ENCODE measurements at places on chromosomes 7 and 10. TPM values are rescaled to one million over a fixed set of nuclear protein-coding genes. Genes with fewer than 3 reads are reported as not detected.

The ASB4 gene
- not detected for total RNA-seq

- no peak overlapping the region for H3K27ac ChIP-seq
- peaks cover 74% of the 10 kb centered on the region for H3K27me3 ChIP-seq
- DNase-seq: no peak
- H3K4me1 ChIP-seq: peaks cover 2% of the 10 kb centered on the region
- no peak overlapping the region for H3K4me3 ChIP-seq
Measured at GRCh38 chr10:117541909-117542705, 439 bp upstream of the EMX2 start.

GRCh38 chr7:155166673-155167370, 96.7 kb downstream of the HTR5A start:
- no peak overlapping the region for H3K27ac ChIP-seq
- H3K4me3 ChIP-seq: no peak overlapping the region
- no peaks in the 10 kb centered on the region for H3K4me1 ChIP-seq
- DNase-seq: no peak
- peaks cover 18% of the 10 kb centered on the region for H3K27me3 ChIP-seq
- H3K36me3 ChIP-seq: no peaks in the 10 kb centered on the region

The ERVW-1 gene
- total RNA-seq: not detected

GRCh38 chr7:90723233-90723632, 127.1 kb downstream of the CDK14 start:
- H3K4me3 ChIP-seq: no peak overlapping the region
- no peak overlapping the region for H3K27ac ChIP-seq
- no peak for DNase-seq
- H3K36me3 ChIP-seq: no peaks in the 10 kb centered on the region
- H3K4me1 ChIP-seq: no peaks in the 10 kb centered on the region

DNA sequence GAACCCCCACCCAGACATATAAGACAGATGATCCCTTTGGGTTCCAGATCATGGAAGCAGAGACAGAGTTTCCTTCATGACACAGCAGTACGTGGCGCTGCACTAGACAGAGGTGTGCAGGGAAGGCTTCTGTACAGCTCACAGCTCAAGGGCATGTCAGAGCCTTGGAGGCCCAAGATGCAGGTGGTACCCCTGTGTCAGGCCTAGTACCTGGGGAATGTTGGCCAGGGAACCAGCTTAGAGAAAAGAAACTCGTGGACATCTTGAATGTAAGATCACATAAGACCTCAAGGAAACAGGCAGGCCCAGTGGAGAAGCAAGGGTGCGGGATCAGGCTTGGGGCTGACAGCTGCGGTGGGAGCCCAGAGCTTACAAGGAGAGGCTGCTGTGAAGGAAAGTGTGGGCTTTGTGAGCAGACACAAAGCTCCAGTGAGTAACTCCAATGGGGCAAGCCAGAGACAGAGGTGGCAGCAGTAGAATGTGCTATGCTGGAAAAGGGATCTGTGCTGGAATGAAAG, 91.4 kb downstream of the WDFY4 start:
- H3K4me1 ChIP-seq: no peaks in the 10 kb centered on the region
- H3K4me3 ChIP-seq: no peak overlapping the region
- H3K27ac ChIP-seq: no peak overlapping the region
- peaks cover 2% of the 10 kb centered on the region for H3K27me3 ChIP-seq

GRCh38 chr7:20320322-20320721, 10.4 kb upstream of the ITGB8 start:
- H3K27ac ChIP-seq: no peak overlapping the region

GRCh38 chr7:11786186-11786585, 45.8 kb downstream of the THSD7A start:
- no peaks in the 10 kb centered on the region for H3K27me3 ChIP-seq
- no peaks in the 10 kb centered on the region for H3K4me1 ChIP-seq
- DNase-seq: no peak

GRCh38 chr7:148142660-148143248, 447.8 kb upstream of the C7orf33 start:
- no peak overlapping the region for H3K27ac ChIP-seq
- H3K36me3 ChIP-seq: no peaks in the 10 kb centered on the region
- DNase-seq: no peak
- no peaks in the 10 kb centered on the region for H3K4me1 ChIP-seq
- no peak overlapping the region for H3K4me3 ChIP-seq

The DNAJB6 gene
- 125 TPM for total RNA-seq

The BICC1 gene
- total RNA-seq: 0.11 TPM

DNA sequence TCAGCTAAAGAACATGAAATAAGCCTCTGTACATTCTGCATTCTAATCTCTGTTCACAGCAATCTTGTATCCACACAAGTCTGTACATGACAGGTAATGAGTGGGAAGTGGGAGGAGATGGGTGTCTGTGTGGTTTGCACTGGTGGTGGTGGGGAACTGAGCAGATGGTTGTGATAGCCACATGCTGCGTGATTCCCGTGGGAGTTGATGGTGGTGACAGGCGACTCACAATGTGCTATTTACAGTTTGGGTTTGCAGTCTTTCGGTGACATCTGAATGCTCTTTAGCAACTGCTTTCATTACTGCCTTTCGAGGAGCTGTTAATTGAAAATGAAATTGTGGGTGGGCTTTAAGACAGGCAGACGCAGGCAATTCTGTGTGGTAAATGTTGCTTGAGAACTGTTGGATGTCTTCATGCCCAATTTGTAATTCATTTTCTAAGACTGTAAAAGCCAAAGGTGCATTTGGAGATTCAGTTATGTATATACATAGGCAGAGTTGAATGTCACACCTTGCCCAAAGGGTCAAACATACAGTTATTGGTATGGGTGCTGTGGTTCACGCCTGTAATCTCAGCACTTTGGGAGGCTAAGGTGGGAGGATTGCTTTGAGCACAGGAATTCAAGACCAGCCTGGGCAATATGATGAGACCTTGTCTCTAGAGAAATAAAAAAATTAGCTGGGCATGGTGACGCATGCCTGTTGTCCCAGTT, 308.2 kb downstream of the AUTS2 start:
- no peak overlapping the region for H3K4me3 ChIP-seq
- DNase-seq: no peak
- H3K27ac ChIP-seq: no peak overlapping the region
- no peaks in the 10 kb centered on the region for H3K36me3 ChIP-seq
- no peaks in the 10 kb centered on the region for H3K4me1 ChIP-seq

GRCh38 chr7:97026715-97027426, 2.2 kb upstream of the DLX5 start:
- DNase-seq: no peak
- no peak overlapping the region for H3K4me3 ChIP-seq
- H3K27me3 ChIP-seq: peaks cover 72% of the 10 kb centered on the region

DNA sequence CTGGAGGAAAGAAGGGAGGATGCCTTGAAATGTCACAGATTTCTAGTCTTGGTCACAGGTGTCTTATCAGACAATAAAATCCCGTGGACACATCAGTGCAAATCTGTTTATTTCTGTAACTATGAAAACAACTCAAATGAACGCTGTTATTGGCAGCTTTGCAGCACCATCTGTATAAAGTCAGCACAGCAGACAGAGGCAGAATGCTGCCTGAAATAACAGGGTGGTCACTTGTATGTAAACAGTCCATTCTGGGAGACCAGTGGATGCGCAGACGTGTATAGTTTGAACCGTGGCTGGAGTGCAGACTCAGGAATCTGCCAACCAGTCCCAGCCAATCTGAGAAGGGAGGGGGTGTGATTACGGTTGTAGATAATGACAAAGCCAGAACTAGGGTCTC, 54.8 kb downstream of the SEC23IP start:
- H3K4me1 ChIP-seq: no peaks in the 10 kb centered on the region
- H3K4me3 ChIP-seq: no peak overlapping the region
- no peak for DNase-seq
- no peaks in the 10 kb centered on the region for H3K27me3 ChIP-seq
- peaks cover 8% of the 10 kb centered on the region for H3K36me3 ChIP-seq
- no peak overlapping the region for H3K27ac ChIP-seq

DNA sequence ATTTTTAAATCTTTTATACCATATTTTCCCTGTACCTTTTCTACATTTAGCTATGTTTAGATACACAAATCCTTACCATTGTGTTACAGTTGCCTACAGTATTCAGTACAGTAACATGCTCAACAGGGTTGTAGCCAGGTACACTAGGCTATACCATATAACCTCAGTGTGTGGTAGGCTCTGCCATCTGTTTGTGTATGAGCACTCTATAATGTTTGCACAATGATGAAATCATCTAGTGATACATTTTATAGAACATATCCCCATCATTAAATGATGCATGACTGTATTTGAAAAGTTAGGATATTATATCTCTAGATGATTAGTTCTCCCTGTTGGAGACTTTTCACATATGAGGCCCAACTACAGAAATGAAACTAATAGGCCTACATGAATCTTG, 188.6 kb downstream of the STK31 start:
- H3K27ac ChIP-seq: no peak overlapping the region
- no peak for DNase-seq
- H3K36me3 ChIP-seq: no peaks in the 10 kb centered on the region
- H3K4me1 ChIP-seq: peaks cover 27% of the 10 kb centered on the region
- peaks cover 3% of the 10 kb centered on the region for H3K27me3 ChIP-seq

DNA sequence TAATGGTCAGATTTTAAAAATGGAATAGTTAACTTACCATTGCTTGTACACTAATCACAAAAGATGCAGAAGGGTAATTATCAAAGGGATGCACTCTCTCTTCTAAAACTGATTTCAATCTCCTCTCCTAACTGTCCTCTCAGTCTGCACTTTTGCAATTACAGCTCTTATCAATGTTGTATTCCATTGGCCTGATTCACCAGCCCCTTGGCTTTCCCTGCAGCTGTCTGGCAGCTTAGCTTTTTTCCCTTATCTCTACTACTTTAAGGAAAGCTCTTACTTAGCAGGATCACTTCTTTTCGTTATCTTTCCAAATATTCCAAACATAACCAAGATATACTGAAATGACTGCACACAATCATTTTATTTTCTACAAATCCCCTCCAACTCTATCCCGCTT, 448.8 kb downstream of the GRM8 start:
- DNase-seq: no peak
- H3K27me3 ChIP-seq: no peaks in the 10 kb centered on the region
- no peak overlapping the region for H3K27ac ChIP-seq
- no peaks in the 10 kb centered on the region for H3K4me1 ChIP-seq

- peaks cover 83% of the 10 kb centered on the region for H3K36me3 ChIP-seq
- H3K4me1 ChIP-seq: peaks cover 50% of the 10 kb centered on the region
- H3K27ac ChIP-seq: peak overlapping the region; percentile 26
- H3K27me3 ChIP-seq: no peaks in the 10 kb centered on the region
- no peak overlapping the region for H3K4me3 ChIP-seq
Measured at GRCh38 chr7:114942446-114943175, 20.7 kb downstream of the MDFIC start.

The SPDYE5 gene
- total RNA-seq: not detected

DNA sequence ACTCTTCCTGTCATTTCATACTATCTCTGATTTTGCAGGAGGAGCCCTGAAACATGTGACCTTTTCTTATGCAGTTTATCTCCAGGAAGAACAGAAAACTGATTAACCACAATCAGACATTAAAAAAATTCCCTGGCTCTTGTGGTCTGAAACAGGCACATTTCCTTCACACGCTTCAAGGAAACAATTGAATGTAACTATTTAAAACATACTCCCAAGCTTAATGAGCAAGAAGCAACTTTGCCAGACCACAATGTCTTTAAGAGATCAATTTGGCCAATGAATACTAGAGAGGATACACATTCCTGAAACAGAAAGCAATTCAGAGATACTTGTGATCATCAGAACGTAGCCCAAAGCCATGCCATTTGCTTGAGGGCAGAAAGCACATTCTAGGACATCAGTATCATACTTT, 65.8 kb downstream of the PIP4K2A start:
- H3K4me1 ChIP-seq: peaks cover 86% of the 10 kb centered on the region
- DNase-seq: no peak
- no peaks in the 10 kb centered on the region for H3K27me3 ChIP-seq
- peaks cover 32% of the 10 kb centered on the region for H3K36me3 ChIP-seq
- no peak overlapping the region for H3K4me3 ChIP-seq

DNA sequence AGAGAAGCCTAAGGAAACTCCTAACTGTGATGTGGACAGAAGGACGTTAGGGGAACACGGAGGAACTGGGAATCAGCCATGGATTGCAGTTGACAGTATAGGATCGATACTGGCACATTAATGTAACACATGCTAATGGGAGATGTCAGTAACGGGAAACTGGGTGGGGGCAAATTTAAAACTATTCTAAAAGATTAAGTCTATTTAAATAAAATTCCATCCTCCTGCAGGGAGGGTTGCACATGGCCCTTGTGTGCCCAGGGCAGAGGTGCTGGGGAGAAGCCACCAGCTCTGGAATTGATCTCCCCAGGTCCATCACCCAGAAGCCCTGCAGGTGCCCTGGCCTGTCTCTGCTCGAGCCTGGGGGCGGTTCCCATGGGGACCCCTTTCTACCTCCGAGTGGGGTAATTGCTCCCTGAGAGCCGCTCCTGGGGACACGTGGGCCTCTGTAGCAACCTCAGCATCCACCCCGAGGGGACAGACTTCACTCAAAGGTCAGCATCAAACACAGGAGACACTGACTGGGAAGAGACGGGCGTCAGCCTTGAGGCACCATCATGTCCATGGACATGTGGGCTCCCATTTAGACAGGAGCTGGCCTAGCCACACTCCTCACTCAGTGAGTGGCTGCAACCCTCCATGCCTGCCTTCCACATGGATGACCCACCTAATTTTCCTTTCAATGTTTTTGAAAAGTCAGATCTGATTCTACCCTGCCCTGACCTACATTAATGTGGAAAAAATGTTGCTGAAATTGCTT, 21.1 kb downstream of the SCART1 start:
- DNase-seq: no peak
- peak overlapping the region; percentile 6 for H3K4me3 ChIP-seq
- no peaks in the 10 kb centered on the region for H3K36me3 ChIP-seq
- H3K4me1 ChIP-seq: peaks cover 24% of the 10 kb centered on the region
- H3K27me3 ChIP-seq: peaks cover 4% of the 10 kb centered on the region

The AGAP4 gene
- 33.2 TPM for total RNA-seq

GRCh38 chr7:69661342-69661741, 63.1 kb downstream of the AUTS2 start:
- H3K4me1 ChIP-seq: no peaks in the 10 kb centered on the region
- no peaks in the 10 kb centered on the region for H3K36me3 ChIP-seq
- no peak overlapping the region for H3K27ac ChIP-seq
- H3K4me3 ChIP-seq: no peak overlapping the region

DNA sequence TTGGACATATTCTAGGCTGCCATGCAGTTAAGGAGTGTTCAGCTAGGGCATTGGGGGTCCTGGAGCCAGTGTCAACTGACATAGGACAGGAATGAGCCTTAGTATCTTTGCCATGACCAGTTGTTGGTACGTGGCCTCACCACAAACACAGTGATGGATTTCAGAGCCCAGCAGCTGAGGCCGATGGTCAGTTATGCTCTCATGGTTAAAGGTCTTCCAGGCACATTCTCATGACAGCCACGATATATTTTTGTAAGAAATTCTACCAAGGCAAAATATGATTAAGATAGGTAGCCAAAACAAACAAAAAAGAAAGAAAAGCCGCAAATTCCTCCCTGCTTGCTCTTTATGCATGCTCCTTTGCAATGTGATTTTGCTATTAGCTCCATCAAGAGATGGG, 47.8 kb downstream of the CDHR3 start:
- peaks cover 4% of the 10 kb centered on the region for H3K36me3 ChIP-seq
- no peak overlapping the region for H3K4me3 ChIP-seq
- H3K4me1 ChIP-seq: peaks cover 18% of the 10 kb centered on the region
- no peak for DNase-seq
- H3K27me3 ChIP-seq: peaks cover 27% of the 10 kb centered on the region
